MM.1S (cell line): ENCODE measurements at places on chromosomes 7 and 10.

GRCh38 chr7:93245525-93246432 lies 13.6 kb downstream of the VPS50 start:
- no peaks in the 10 kb centered on the region for H3K27me3 ChIP-seq
- DNase-seq, result peak; percentile 36
- H3K4me3 ChIP-seq, result no peak overlapping the region
- no peaks in the 10 kb centered on the region for H3K4me1 ChIP-seq
- no peak overlapping the region for H3K27ac ChIP-seq

GRCh38 chr10:14727924-14728323 lies 46.8 kb downstream of the FAM107B start:
- no peaks in the 10 kb centered on the region for H3K27me3 ChIP-seq
- H3K4me3 ChIP-seq, result no peak overlapping the region
- DNase-seq, result no peak
- H3K36me3 ChIP-seq, result no peaks in the 10 kb centered on the region
- 0 out of 2 replicates have a peak, but pooled peaks cover 3% of the 10 kb centered on the region for H3K4me1 ChIP-seq

GRCh38 chr10:106980495-106981451 lies 183.7 kb downstream of the SORCS1 start:
- no peaks in the 10 kb centered on the region for H3K27me3 ChIP-seq
- no peaks in the 10 kb centered on the region for H3K36me3 ChIP-seq
- no peak overlapping the region for H3K4me3 ChIP-seq
- no peak overlapping the region for H3K27ac ChIP-seq
- DNase-seq, result peak; percentile 65

GRCh38 chr10:69401416-69401815 lies 15.3 kb downstream of the TACR2 start:
- no peaks in the 10 kb centered on the region for H3K4me1 ChIP-seq
- H3K27me3 ChIP-seq, result no peaks in the 10 kb centered on the region
- no peaks in the 10 kb centered on the region for H3K36me3 ChIP-seq
- H3K4me3 ChIP-seq, result no peak overlapping the region

- no peaks in the 10 kb centered on the region for H3K36me3 ChIP-seq
- no peak for DNase-seq
- no peaks in the 10 kb centered on the region for H3K27me3 ChIP-seq
- no peak overlapping the region for H3K27ac ChIP-seq
Measured at GRCh38 chr10:85145966-85146365, 817.6 kb downstream of the CCSER2 start.

DNA sequence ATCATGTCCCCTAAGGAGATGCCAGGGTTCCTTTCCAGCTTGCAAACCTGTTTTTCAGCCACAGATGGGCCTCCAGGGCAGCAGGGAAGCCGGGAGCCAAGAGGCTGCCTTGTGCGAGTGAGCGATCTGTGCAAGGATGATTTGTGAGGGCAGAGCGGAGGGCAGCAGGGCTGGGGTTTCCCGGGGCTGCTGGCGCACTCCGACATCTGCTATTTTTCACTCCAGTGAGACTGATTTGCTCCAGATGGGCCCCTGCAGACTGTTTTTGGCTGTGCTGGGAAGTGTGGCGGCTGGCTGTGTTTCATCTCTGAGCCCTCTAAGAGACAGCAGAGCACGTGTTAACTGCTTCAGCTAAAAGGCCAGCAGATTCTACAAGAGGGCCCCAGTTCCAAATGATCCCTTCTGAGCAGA lies 466.2 kb downstream of the TYW1 start:
- no peak overlapping the region for H3K4me3 ChIP-seq
- DNase-seq, result no peak
- no peaks in the 10 kb centered on the region for H3K36me3 ChIP-seq
- no peak overlapping the region for H3K27ac ChIP-seq
- H3K4me1 ChIP-seq, result no peaks in the 10 kb centered on the region
